HS-27A (cell line): ENCODE measurements at places on chromosomes 1 and 21.

DNA sequence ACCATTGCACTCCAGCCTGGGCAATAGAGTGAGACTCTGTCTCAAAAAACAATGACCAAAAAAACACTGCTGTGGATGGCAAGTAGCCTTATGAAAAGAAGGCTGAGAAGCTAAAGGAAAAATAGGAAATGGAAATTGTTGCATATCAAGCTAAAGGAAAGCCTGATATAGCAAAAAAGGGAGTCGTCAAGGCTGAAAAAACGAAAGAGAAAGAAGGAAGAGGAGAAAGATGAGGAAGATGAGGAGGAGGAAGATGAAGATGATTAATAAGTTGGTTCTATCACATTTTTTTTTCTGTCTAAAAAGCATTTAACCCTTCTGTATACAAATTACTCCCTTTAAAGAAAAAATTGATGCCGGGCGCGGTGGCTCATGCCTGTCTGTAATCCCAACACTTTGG is 10.2 kb upstream of the PRDX1 start:
- no peak for DNase-seq

GRCh38 chr21:42674351-42674940 is 21.0 kb downstream of the PDE9A start:
- no peak for DNase-seq

DNA sequence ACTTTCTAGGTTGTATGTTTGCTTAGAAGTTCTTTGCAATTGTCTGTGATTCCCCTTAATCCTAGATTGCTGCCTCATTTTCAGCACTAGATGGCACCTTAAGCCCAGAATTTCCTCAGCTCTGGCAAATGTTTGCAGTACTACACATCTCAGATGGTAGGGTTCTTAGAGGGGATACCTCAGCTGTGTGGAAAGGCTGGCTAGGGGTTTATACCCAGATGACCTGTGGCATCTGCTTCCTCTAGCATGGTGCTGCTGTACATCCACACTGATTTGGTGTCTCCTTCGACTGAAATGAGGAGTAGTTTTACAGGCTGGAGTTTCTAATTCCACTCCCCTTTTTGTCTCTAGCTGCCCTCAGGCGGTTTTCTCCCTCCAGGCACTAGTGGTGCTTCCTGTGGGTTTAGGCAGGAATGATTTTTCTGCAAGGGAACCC is 23.5 kb downstream of the ASB17 start:
- peak; percentile 43 for DNase-seq

GRCh38 chr1:209613400-209614150 is 30.1 kb downstream of the CAMK1G start:
- no peak for DNase-seq

DNA sequence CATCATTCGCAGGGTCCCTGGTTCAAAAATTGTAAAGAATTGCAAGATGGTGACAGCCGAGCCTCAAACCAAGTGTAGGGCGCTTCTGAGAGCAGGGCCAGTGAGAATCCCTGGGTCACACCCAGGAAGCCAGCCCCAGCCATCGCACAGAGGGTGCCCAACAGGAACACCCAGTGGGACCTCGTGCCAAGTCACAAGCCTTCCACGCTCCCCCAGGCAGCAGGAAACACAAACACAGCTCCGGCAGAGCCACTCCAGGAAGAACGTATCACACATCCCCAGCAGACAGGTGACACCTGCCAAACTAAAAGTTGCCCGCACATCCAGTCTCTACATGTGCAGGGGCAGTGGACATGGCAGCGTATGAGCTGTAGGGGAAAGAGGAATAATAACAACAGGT is 20.2 kb downstream of the DHRS3 start:
- no peak for DNase-seq

DNA sequence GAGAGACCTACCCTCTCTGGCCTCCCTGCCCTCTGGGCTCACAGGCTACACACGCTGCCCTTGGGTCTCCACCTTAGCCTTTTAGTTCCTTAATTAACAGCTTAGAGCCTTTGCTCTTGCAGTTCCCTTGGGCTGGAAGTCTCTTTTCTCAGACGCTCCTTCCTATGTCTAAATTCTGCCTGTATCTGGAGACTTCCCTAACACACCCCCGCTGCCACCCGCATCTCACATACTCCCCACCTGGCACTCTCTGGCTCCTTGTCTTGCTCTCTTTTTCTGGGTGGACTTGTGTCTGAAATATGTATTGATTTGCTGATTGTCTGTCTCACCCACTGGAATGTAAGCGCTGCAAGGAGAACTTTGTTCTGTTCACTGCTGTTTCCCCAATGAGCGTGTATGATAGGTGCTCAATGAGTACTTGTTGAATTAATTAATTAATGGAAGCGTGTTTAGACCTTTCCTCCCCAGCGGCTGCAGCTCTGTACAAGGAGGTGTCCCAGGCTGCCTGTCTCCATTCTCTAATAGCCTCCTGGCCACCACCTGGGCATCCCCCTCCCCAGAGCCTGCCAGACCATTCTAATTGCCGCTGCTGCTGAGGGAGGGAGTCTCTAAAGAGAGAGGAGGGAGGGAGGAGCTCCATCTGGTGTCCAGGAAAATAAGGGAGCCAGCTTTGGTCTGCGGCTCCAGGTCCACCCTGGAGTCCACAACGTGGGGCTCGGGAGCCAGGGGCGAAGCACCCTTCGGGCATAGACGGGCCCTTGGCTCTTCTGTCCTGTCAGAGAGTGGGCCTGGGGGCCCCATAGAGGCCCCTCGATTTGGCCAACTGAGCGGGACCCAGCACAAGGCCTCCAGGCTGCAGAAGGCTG is 95.4 kb downstream of the RNF220 start:
- DNase-seq = peak; percentile 20
